ENCODE measurements at places on chromosomes 12 and 14.

DNA sequence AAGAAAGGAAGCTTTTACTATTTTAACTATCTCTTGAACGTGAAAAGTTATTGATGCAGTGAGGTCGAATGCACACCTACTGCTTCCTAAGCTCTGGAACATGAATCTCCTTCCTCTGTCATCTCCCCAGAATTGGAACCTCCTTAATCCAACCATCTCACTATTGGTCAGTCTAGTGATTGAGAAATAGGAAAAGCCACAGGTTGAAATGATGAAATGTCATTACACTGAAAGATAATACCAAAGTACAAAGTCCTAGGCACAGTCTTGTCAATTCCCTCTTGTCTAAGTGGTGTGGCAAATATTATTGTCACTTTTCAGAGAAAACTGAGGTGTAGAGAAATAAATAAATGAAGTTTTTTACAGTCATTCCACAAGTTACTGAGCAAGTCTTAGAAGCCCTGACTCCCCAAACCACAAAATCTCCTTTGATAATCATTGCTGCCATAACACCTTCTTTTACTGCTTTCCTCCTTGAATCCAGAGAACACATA lies 19.5 kb upstream of the HIGD1C start:
- no peaks in the 10 kb centered on the region for H3K36me3 ChIP-seq
- H3K27ac ChIP-seq = no peak overlapping the region
- no peak overlapping the region for H3K4me3 ChIP-seq
- no peaks in the 10 kb centered on the region for H3K4me1 ChIP-seq
- H3K27me3 ChIP-seq = no peaks in the 10 kb centered on the region

DNA sequence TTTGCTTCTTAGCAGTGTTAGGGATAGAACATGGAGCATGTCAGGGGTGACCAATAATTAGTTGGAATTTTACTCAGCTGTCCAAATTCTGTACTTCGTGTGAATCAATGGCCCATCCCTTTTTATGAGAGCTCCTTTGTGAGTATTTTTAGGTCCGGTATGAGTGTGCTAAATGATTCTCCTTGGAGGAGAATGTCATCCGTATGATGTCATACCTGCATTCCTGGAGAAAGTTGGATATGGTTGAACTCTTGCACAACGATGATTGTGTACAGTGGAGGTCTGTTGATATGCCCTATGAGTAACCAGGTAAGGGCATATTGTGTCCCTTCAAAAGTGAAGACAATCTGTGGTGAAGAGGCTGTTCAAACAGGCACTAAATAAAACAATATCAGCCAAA lies 400.8 kb downstream of the GXYLT1 start:
- no peaks in the 10 kb centered on the region for H3K36me3 ChIP-seq
- DNase-seq = no peak
- no peaks in the 10 kb centered on the region for H3K27me3 ChIP-seq
- no peak overlapping the region for H3K27ac ChIP-seq
- H3K4me1 ChIP-seq = no peaks in the 10 kb centered on the region
- H3K4me3 ChIP-seq = no peak overlapping the region

DNA sequence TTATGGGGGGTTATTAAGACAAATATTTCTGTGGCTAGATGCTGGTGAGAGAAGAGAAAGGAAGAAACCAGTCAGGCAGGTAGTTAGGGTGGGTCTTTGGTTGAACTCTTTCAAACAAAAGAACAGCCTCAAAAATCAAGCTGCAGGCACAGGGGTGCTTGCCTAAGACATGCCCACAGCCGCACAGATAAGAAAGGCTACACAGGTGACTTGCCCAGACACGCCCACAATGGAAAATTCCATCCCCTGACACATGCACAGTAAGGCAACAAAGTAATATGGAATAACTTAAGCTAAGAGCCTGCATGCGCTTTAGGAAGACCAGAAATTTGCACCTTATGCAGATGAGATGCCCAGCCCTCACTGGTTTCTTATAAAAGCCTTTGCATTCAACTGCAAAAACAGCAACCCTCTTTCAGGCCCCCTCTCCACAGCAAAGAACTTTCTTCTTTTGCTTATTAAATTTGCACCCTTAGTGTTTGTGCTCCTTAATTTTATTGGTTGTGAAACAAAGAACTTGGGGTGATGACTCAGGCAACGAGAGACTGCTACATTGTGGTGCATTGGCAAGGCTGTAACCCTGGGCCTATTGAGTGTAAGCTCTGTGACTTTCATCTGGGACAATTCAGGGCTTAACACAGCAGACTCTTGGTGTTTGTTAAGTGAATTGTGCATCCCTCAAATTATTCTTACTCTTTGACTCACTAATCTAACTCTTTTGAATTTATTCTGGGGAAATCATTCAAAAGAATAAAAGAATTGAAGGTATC lies 149.4 kb downstream of the RPAP3 start:
- H3K4me1 ChIP-seq = peaks cover 2% of the 10 kb centered on the region
- DNase-seq = no peak
- H3K27me3 ChIP-seq = no peaks in the 10 kb centered on the region
- no peak overlapping the region for H3K4me3 ChIP-seq
- H3K36me3 ChIP-seq = no peaks in the 10 kb centered on the region
- H3K27ac ChIP-seq = no peak overlapping the region

DNA sequence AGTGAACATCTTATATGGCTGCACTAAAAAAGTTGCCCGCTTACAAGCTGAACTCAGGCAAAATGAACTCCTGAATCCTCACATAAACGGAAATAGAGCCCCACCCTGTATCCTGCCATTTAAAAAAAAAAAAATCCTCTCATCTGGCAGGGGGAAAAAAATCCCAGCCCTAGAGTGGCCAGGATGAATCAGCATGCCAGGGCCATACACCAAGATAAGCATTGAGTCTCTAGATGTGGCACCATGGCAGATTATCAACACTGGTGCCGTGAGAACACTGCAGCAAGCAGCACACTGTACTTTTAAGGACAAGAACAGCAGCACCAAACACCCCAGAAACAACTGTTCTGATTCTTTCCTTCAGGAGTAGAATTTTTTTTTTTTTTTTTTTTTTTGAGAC lies 65.5 kb downstream of the RASSF3 start:
- no peak overlapping the region for H3K4me3 ChIP-seq
- DNase-seq = peak; percentile 52
- peaks cover 90% of the 10 kb centered on the region for H3K4me1 ChIP-seq
- H3K27me3 ChIP-seq = no peaks in the 10 kb centered on the region
- H3K36me3 ChIP-seq = no peaks in the 10 kb centered on the region

DNA sequence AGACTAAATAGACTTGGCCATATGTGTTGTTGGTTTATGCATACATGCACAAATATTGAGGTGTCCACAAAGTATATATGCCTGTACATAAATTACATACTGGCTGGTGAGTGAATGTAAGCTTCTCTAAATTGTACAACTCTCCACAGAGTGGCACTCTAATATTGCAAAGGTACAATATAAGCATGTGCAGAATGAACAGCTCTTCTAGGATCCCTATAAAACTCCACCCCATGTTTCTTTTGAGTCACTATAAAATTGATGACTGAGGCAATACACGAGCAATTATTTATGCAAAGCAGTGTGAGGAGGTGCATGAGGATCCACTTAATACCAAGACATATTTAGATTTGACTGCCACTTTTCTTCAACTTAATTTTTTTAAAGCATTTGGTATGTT lies 172.2 kb downstream of the NAV3 start:
- no peaks in the 10 kb centered on the region for H3K27me3 ChIP-seq
- no peaks in the 10 kb centered on the region for H3K36me3 ChIP-seq
- H3K27ac ChIP-seq = no peak overlapping the region
- DNase-seq = no peak
- no peak overlapping the region for H3K4me3 ChIP-seq

- H3K27me3 ChIP-seq = no peaks in the 10 kb centered on the region
- no peak for DNase-seq
- no peaks in the 10 kb centered on the region for H3K4me1 ChIP-seq
- no peak overlapping the region for H3K27ac ChIP-seq
- H3K4me3 ChIP-seq = no peak overlapping the region
Measured at GRCh38 chr12:122961531-122962329, 4.5 kb downstream of the ABCB9 start.

- H3K4me3 ChIP-seq = no peak overlapping the region
- peak; percentile 72 for DNase-seq
- H3K4me1 ChIP-seq = peaks cover 9% of the 10 kb centered on the region
- no peaks in the 10 kb centered on the region for H3K36me3 ChIP-seq
Measured at GRCh38 chr14:23588884-23589598, 10.5 kb upstream of the JPH4 start.

All from T-cell (primary cell).